LoVo (cell line): ENCODE measurements at places on chromosomes 13 and 19.
A peak's percentile ranks its signal among the peaks of the same experiment; 100 is the strongest.

DNA sequence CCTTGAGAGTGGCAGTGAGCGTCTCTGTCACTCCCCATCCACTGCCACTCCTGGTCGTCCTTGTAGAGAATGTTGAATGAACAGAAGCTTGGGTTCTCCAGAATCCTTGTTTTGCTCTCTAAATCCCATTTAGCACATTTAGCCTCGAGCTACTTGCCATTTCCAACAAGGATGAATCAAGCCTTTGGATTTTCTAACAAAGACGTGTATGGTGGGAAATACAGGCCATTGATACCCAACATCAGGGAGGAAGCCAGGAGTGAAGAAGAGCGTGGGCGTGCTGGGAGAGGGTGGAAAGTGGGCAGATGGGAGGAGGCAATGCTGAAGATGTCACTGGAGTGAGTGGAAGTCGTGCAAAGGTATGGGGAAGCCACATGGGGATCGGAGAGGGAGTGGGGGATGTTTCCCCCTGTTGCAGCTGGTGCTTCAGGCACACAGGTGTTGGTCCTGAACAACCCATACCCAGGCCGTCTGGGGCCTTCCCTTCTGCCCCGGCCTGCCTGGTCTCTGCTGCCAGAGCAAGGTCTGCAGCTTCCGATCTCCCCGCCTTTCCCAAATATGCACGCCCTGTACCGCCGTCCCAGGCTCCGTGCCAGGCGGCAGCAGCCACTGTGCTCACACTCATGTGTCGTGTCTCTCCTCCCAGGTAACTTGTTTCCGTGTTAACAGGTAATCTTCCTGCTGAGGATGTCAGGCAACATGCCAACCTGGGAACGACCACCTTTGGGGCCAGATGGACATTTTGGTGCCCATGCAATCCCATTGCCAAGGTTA, 48.7 kb downstream of the ZIC5 start:
- DNase-seq: peak; percentile 42

- DNase-seq: no peak
Measured at GRCh38 chr13:63025741-63026140, 1610.1 kb upstream of the PCDH20 start.

DNA sequence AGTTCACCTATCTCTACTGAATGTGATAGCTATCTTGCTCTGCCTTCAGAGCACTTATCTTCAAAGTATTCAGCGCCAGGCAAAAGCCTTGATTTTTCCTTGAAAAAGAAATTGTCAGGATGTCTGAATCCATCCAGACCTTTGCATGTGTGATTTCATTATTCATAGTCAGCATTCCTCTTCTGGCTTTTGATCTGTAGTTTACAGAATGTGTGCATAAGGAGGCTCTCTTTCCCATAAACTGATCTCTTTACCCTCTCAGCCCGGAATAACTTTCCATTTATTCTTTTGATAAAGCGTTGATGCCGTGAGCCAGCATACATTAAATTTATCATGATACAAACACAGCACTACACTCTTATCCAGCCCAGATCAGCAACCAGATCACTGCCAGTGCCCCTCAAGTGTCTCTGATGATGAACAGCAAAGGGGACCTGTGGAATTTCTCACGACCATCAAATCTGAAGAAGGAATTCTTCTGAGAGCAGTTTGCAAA, 130.8 kb downstream of the DNAJC15 start:
- no peak for DNase-seq

- DNase-seq: no peak
Measured at GRCh38 chr13:102710261-102710679, 15.4 kb upstream of the METTL21C start.

GRCh38 chr19:5298471-5298901, 42.1 kb downstream of the PTPRS start:
- peak; percentile 3 for DNase-seq

DNA sequence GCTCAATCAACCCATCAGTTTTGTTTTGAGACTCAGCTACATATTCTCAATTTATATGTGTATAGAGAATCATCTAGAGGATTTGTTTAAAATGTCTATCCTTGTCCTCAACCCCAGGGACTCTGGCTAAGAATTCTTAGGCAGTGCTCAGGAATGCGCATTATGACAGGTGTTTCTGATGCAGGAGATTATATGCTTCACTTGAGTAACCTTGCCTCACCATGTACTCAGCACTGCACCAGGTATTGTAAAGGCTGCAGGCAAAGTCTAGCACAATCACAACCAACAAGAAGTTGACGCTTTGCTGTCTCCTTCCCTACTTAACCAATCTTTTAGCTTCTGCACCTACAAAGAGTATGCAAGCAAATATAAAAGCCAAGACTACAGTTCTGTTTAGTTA, 79.6 kb downstream of the LACC1 start:
- DNase-seq: no peak

DNA sequence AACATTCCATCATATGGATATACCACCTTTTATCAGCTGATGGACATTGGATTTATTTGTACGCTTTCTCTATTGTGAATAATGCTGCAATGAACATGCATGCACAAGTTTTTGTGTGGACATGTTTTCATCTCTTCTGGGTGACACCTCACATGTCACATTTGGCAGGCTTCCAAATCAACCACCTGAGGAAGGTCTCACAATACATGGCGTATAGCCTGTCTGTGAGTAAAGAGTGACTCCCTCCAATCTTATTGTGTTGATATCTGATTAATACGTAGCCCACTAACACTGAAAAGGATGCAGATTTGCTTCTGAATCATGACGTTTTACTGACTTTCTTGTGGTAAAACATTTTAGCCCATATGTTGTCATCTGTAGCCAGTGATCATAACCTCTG, 61.1 kb downstream of the SLC15A1 start:
- no peak for DNase-seq

- no peak for DNase-seq
Measured at GRCh38 chr19:42069619-42070351, at the start of gene GRIK5. GRIK5 (minus strand) TSS chr19:42070206; CDS start chr19:42065770, 4,436 bp downstream.

GRCh38 chr13:93794197-93794885, 567.7 kb downstream of the GPC6 start:
- DNase-seq: no peak

GRCh38 chr19:55638864-55639359, 1.9 kb upstream of the ZNF580 start:
- DNase-seq: peak; percentile 32

DNA sequence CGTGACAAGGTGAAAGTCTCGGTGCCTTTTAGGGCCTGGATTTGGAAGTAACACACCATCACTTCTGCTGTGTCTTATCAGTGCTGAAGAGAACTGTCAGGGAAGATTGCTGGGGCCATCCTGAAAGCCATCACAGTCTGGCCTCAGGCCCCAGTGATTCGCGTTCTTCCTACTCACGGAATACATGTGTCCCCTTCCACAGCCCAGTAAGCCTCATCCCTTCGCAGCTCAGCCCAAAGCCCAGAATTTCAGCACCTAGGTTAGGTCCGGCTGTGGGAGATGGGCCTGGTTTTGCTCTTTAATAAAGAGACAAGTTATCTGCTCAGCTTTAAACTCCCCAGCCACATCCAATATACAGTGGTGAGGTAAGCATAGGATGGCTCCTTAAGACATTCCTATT, 113.0 kb upstream of the SPACA7 start:
- DNase-seq: no peak

DNA sequence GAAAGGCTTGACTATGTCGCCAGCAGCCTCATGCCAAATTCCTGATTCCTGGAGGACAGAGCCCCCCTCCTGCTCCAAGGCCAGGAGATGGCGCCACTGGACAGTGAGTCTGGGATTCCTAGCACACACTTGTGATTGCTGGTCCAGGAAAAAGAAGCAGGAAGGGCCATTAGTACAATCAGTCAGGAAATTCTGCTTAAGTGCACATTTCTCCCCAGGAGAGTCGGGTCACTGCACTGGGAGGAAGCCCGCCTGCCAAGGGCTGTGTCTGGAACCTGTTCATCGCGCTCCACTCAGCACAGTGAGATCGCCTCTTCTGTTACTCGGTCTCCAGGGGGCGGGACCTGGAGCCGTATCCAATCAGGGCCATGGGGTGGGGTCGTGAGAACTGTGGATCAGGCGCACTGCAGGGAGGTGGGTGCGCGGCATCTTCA, 65.1 kb downstream of the ZNF823 start:
- DNase-seq: peak; percentile 4

DNA sequence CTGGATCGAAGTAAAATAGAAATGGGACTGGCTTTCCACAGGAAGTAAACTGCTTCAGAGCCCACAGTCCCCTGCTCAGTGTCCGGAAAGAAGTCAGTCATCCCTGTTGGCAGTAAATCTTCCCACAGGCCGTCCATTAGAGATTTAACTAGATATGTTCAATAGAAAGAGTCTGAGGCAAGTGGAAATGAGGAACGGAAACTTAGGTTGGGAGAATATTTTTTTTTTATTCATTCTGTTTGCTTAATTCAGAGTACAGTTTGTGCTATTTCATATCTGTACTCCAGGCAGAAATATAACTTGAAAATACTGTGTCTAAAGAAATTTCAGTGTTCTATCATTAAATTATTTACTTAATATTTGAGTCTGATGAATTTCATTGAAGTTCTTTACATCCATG, 22.7 kb downstream of the SLC25A15 start:
- no peak for DNase-seq

DNA sequence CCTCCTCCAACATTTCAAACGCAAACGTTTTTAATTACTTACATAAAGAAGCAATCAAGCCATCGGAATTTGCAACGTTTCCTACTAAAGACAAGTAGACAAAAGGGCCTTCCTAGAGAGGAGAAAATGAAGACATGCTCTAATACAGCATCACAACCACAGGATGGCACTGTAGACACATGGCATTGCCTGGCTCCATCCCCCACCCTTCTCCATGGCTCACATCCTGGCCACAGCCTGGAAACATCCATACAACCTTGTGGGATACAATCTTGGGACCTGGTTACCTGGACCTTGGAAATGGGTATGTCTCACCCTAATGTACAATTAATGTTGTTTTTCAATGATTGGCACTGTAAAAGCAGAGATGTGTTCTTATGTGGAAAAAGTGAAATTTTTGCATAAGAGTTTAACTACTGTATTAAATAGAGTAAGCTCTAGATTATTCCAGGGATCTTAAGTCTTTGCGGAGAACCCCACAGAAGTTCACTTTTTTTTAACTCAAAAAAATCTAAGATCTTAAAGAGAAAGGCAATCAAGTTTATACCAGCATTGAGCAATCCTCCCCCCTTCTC, 21.5 kb downstream of the EBPL start:
- DNase-seq: peak; percentile 57

GRCh38 chr19:56639217-56639616, 3.7 kb upstream of the SMIM17 start:
- DNase-seq: no peak

DNA sequence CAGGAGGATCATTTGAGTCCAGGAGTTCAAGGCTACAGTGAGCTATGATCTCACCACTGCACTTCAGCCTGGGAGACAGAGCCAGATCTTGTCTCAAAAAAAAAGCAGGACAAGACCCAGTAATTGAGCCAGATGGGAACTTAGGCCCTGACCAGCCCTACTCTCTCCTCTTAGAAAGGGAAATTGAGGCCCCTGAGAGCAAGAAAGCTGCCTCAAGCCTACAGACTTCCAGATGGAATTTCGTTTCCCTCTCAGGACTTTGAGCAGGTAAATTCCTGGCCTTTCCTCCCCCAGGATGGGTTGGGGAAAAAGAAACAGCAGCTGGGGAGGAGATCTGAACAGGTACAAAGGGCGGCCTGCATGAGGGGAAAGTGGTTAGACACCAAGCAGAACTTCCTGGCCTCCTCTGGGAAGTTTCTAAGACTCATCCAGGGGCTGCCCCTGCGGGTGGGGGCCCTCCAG, 3.6 kb upstream of the BCL3 start:
- no peak for DNase-seq

- peak; percentile 48 for DNase-seq
Measured at GRCh38 chr13:43054803-43055802, 31.7 kb downstream of the DNAJC15 start.

- DNase-seq: no peak
Measured at GRCh38 chr13:20395061-20395916, 130.4 kb downstream of the CRYL1 start.

- no peak for DNase-seq
Measured at GRCh38 chr19:58034477-58034793, 610 bp downstream of the ZSCAN1 start.

GRCh38 chr19:28290963-28291657, 921.8 kb downstream of the UQCRFS1 start:
- DNase-seq: no peak

- no peak for DNase-seq
Measured at GRCh38 chr13:48319531-48320398, 16.2 kb downstream of the RB1 start.

- no peak for DNase-seq
Measured at GRCh38 chr13:26584713-26585112, 27.2 kb downstream of the WASF3 start.

DNA sequence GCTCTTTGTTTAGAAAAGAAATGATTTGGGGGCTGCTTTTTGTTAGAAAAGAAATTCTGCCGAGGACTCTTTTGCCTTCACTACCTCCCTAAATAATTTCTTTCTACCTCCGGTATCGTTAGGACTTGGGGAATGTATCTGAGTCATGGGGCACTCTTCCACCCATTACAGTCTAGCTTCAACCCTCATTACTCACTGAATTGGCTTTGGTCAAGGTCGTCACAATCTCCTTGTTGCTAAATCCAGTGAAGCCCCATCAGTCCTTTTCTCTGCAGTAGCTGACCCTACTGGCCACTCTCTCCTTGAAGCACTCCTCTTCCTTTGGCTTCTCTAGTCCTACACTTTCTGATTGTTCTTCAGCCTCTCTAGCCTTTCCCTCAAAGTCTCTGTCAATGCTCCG, 34.0 kb downstream of the WDR87 start:
- no peak for DNase-seq

DNA sequence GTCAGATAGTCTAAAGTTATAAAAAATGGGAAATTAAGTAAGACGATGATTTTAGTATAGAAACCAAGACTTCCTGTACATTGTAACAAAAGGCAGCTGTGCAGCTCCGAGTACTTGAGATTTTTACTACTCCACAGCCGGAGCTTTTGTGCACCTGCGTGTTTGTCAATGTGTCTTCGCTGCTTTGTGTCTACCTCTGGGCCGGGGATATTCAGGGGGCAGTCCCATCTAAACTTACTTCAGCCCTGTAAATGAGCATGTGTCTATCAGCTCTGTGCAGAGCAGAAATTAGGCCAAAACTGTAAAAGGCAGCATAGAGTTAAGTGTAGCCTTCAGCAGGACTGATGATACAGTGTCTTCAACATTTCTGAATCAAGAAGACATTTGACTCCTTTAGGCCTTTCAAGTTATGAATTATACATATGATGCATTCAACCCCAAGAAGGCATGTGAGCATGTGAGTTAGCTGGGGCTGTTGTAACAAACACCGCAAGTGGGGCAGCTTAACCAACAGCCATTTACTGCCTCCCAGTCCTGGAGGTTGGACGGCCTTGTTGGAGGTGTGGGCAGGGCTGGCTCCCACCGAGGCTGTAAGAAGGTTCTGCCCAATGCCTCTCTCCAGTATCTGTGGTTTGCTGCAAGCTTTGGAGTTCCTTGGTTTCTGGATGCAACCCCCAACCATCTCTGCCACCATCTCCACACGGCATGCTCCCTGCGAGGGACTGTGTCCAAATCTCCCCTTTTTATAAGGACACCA, 191.0 kb upstream of the IRS2 start:
- DNase-seq: no peak

- no peak for DNase-seq
Measured at GRCh38 chr19:39381910-39382611, 8.8 kb downstream of the PAF1 start.

GRCh38 chr13:77180011-77180410, 146.9 kb downstream of the MYCBP2 start:
- no peak for DNase-seq

- no peak for DNase-seq
Measured at GRCh38 chr13:113969973-113970611, 3.8 kb downstream of the C13orf46 start.
